ENCODE measurements at places on chromosomes 3 and 15.

- DNase-seq, result no peak
- H3K36me3 ChIP-seq, result no peaks in the 10 kb centered on the region
- H3K27ac ChIP-seq, result no peak overlapping the region
- H3K27me3 ChIP-seq, result no peaks in the 10 kb centered on the region
Observed at GRCh38 chr3:172646439-172647015, 64.3 kb downstream of the NCEH1 start.

DNA sequence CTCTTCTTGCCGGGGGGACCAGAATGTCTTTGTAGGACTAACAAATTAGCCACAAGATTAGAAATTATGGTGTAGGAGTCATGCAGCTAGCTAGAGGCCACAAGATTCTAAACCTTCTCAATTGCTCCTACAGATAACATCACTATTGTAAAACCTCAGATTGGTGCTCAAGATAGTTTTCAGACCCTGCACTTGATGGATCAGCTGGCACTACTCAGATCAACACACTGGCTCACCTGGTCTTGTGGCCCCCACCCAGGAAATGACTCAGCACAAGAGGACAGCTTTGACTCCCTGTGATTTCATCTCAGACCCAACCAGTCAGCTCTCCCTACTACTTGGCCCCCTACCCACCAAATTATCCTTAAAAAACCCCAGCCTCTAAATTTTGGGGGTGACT lies 124.1 kb upstream of the RASGRP1 start:
- H3K4me1 ChIP-seq, result no peaks in the 10 kb centered on the region
- no peak overlapping the region for H3K4me3 ChIP-seq
- no peaks in the 10 kb centered on the region for H3K27me3 ChIP-seq
- H3K36me3 ChIP-seq, result no peaks in the 10 kb centered on the region
- DNase-seq, result no peak

DNA sequence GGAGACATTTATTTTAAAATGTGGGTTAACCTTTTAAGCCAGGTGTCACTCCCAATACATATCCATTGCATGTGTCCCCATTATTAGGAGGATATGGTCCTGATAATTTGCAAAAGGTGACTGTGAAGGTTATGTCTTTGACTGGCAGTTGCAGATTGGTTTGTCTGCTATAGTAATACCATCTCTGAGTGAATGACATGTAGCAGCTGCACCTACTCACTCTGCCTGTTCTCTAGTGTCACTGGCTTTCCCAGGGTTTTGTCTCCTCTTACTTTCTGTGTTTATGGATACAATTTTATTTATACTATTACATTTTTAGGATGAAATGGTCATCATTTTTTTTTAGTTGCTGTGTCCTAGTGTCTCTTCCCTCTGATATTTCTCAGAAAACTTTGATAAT lies 393.2 kb downstream of the C3orf38 start:
- DNase-seq, result no peak
- no peak overlapping the region for H3K27ac ChIP-seq
- no peak overlapping the region for H3K4me3 ChIP-seq
- H3K36me3 ChIP-seq, result no peaks in the 10 kb centered on the region
- H3K27me3 ChIP-seq, result no peaks in the 10 kb centered on the region

DNA sequence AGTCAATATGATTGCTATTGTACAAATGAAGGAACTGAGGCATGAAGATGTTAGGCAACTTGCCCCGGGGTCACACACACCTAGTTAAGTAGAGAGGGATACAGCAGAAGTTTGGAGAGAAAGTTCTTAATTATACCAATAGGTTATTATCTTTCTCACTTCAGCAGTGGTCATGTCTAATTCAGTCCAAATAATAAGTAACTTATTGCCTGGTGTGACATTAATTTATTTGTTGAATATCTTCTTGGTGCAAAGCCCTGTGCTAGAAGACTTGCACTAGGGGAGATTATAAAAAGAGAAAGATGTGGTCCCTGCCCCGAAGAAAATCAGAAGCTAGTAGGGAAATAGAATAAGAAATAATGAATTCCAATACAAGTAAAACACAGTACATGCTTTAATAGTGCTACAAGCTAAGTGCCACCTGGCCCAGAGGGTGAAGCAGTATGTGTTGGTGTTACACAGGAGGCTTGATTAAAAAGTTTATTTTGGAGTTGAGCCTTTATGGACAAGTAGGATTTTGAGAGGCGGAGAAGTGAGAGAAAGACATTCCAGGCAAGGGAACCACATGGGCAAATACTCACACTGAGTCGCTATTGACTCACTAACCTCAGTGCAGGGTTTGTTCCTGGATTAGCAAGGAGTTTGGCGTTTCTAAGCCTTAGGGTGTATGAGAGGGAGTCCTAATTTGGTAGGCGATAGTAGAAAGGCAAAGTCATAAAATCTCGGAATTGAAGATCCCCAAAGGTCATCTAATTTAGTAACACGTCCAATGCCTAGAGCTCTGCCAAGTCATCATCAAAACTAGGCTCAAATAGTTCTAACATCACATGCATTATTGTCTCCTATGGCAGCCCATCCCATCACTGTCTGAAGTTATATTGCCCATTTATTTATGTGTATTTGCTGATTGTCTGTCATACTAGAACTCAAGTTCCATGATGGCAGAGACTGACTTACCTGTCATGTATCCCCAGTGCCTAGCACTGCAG lies 19.2 kb upstream of the GSK3B start:
- no peak overlapping the region for H3K27ac ChIP-seq
- H3K27me3 ChIP-seq, result no peaks in the 10 kb centered on the region
- DNase-seq, result no peak
- H3K4me1 ChIP-seq, result no peaks in the 10 kb centered on the region
- no peak overlapping the region for H3K4me3 ChIP-seq

DNA sequence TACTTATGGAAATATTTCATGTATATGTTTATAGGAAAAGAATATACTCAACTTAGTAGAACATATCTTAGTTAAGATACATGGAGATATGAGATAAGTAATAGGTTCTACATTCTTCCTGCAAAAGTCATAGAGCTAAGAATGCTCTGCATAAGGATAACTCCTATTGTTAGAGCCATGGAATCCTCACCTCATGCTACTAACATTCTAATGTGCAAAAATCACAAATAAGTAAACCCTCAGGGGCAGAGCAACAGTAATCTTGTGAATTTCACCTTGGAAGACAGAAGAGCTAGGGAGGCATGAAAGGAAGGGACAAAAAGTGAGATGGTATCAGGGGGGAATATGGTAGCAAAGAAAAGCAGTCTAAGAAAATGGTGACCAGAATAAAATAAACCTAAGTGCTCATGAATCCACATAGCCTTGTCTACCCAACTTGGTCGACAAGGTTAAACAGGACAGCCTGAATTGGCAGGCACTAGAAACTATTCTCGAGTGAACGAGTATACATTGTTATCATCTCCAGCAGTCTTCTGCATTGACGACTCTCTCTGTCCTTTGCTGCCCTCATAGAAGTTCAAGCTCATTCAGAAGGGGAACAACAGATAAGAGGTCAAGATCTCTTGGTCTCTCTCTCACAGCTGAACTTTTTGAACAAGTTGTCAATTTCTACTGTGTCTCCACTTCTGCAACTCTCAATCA lies 52.8 kb downstream of the XRN1 start:
- peaks cover 2% of the 10 kb centered on the region for H3K36me3 ChIP-seq
- H3K4me1 ChIP-seq, result no peaks in the 10 kb centered on the region
- H3K27me3 ChIP-seq, result no peaks in the 10 kb centered on the region

DNA sequence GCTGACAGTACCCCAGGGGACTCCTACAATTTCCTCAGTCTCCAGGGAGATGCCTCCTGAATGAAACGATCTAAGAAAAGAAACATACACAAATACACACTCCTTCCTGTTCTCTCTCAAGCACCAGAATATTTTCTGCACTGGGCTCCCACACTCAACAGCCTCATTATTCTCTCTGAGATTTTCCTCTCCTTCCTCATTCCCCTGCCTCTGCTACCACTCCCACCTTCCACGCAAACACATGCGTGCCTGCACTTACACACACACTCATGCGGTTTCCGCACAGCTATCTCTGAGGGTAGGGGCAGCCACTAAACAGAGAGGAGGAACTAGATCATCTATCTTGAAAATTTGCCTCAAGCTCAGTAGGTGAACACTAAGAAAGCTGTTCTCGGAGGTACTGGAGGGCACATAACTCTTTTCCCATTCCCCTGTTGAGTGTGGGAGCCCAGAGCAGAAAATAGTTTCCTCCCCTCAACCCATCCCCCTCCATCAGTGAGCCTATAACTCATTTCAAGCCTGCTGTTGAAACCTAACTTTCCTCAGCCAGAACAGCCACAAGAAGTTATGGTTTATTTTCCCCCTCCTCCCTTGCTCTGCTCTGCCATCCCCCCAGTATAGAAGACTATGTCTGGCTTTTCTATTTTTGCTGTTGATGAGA lies 30.5 kb upstream of the TIPARP start:
- no peaks in the 10 kb centered on the region for H3K36me3 ChIP-seq
- H3K27me3 ChIP-seq, result no peaks in the 10 kb centered on the region
- no peak overlapping the region for H3K27ac ChIP-seq
- H3K4me3 ChIP-seq, result no peak overlapping the region
- H3K4me1 ChIP-seq, result no peaks in the 10 kb centered on the region
- DNase-seq, result no peak

DNA sequence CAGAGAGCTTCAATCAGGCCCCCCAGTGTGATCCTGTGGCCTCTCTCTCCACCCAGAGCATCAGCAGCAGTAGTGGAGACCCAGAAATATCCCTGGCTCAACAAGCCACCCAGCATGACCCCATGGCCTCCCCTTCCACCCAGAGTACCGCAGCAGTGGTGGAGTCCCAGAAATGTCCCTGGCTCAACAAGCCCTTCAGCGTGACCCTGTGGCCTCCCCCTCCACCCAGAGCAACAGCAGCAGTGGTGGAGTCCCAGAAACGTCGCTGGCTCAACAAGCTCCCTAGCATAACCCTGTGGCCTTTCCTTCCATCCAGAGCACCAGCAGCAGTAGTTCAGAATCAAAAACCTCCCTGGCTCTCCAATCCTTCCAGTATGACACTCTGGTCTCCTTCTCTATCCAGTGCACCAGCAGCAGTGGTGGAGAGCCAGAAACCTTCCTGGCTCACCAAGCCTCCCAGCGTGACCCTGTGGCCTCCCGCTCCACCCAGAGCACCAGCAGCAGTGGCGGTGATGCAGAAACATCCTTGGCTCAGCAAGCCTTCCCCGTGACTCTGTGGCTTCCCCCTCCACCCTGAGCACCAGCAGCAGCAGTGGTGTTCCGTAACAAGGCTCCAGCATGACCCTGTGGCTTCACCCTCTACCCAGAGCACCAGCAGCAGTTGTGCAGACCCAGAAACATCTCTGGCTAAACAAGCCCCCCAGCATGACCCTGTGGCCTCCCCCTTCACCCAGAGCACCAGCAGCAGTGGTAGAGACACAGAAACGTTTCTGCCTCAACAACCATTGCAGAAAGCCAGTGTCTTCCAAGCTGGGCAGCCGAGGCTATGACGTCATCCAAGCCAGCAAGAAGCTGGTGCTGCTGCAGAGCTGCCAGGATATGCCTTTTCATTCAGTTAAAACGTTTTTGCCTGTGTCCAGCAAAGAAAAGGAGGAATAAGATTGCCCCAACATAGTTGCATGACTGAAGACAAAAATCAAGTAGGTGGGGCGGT lies 61.3 kb upstream of the TAMM41 start:
- H3K36me3 ChIP-seq, result no peaks in the 10 kb centered on the region
- H3K4me1 ChIP-seq, result no peaks in the 10 kb centered on the region
- no peak overlapping the region for H3K27ac ChIP-seq
- DNase-seq, result no peak

GRCh38 chr15:68687136-68687735 lies 108.4 kb downstream of the CORO2B start:
- H3K36me3 ChIP-seq, result no peaks in the 10 kb centered on the region
- no peak overlapping the region for H3K4me3 ChIP-seq

DNA sequence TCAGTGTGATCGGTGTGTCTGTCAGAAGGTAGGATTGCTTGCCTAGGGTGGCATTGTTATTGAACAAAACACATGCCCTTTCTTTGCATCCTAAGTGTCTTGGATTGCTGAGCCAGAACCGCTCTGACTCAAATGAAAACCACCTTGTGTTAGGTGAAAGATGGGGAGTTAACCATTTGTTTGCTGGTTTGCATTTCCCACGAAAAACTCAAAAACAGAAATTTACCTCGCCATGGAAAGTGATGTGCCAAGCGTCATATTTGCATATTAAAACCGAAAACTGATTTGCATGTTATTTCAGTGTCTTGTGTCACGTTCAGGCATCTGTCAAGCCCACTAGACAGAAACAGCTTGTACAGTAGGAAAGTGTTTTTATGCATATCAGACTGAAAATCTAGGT lies 474.6 kb upstream of the TPRG1 start:
- H3K27ac ChIP-seq, result no peak overlapping the region
- no peaks in the 10 kb centered on the region for H3K36me3 ChIP-seq
- H3K27me3 ChIP-seq, result no peaks in the 10 kb centered on the region
- DNase-seq, result no peak
- no peak overlapping the region for H3K4me3 ChIP-seq
- no peaks in the 10 kb centered on the region for H3K4me1 ChIP-seq
